A549 treated with CORT108297 at 1 μM for 4 hours (cell line): ENCODE measurements at places on chromosomes 3 and 15. TPM values are rescaled to one million over a fixed set of nuclear protein-coding genes. Genes with fewer than 3 reads are reported as not detected.

The CFAP161 gene
- total RNA-seq = 0.14 TPM in 1 of 5 replicates, not detected in the others

The P2RY1 gene
- total RNA-seq = 0.36 to 0.49 TPM (median 0.37 TPM) in 5 replicates

The USP13 gene
- total RNA-seq = 7.8 to 12.6 TPM (median 10.8 TPM) in 5 replicates

The LEKR1 gene
- total RNA-seq = 0.54 to 1.1 TPM (median 0.68 TPM) in 5 replicates

The TRPM1 gene
- total RNA-seq = not detected in 5 replicates
